ENCODE measurements at places on chromosomes 1 and 21.
A peak's percentile ranks its signal among the peaks of the same experiment; 100 is the strongest.

- no peak for DNase-seq
Measured at GRCh38 chr1:203379825-203380224, 28.9 kb upstream of the FMOD start.

GRCh38 chr1:210527091-210527490 is 198.4 kb downstream of the HHAT start:
- DNase-seq = no peak

DNA sequence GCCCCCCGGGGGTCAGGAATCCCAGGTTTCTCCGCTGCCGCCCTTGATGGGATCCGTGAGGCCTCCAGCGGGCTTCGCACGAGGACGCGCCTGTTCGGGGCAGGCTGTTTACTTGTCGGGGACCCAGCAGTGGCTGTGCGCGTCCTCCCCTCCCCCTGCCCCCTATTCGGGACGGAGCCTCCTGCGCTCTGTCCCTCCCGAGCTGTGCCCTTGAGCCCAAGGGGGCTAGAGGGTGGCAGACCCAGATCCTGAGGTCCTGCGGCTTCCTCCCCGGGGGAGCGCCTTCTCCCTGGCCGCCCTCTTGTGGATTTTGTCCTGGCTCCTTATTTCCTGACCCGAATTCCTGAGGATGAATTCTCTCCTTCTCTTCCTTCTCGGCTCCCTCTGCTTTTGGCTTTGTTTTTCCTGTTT is 38.4 kb downstream of the PIK3CD start:
- no peak for DNase-seq

DNA sequence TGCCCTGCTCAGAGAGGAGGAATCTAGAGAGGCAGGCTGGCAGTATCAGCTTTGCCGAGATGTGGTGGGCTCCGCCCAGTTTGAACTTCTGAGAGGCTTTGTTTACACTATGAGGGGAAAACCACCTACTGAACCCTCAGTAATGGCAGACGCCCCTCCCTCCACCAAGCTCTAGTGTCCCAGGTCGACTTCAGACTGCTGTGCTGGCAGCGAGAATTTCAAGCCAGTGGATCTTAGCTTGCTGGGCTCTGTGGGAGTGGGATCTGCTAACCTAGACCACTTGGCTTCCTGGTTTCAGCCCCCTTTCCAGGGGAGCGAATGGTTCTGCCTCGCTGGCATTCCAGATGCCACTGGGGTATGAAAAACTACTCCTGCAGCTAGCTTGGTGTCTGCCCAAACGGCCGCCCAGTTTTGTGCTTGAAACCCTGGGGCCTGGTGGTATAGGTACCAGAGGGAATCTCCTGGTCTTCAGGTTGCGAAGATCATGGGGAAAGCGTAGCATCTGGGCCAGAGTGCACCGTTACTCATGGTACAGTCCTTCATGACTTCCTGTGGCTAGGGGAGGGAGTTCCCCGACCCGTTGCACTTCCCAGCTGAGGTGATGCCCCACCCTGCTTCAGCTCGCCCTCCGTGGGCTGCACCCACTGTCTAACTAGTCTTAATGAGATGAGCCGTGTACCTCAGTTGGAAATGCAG is 43.6 kb downstream of the C21orf91 start:
- DNase-seq = no peak

- DNase-seq = no peak
Measured at GRCh38 chr1:47382399-47382983, 33.6 kb upstream of the FOXE3 start.

DNA sequence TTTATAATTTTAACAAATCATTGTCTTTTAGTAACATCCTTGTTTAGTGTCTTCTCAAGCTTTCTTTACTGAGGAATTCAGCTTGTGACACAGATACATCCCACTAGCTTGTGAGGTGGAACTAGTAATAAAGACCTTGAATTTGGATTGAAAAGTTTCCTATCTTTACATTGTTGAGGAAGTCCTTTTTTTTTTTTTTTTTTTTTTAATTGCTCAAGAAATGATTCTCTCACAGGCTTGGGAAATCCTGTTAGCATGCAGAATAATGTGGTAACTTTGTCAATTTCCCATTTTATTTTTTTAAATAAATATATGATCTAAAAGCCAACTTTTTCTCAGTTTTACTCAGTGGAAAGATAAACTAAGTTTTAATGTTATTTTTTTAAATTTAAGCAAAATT is 15.8 kb downstream of the DENND2D start:
- no peak for DNase-seq

DNA sequence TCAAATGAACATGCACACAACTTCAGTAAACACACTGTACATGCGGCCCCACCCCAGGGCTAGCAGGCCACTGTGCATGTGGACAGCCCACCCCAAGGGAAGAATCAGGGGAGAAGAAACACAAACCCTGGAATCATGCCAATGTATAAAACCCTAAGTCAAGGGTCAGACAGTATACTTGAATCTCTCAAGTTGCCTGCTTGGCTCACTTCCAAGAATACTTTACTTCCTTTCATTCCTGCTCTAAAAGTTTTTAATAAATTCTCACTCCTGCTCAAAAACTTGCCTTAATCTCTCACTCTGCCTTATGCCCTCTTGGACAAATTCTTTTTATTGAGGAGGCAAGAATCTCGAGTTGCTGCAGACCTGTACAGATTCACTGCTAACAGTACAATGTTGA is 231.2 kb upstream of the CACYBP start:
- no peak for DNase-seq

GRCh38 chr1:117757668-117758067 is 151.8 kb downstream of the TENT5C start:
- no peak for DNase-seq

- DNase-seq = no peak
Measured at GRCh38 chr1:152582647-152583046, 2.3 kb upstream of the LCE3D start.

DNA sequence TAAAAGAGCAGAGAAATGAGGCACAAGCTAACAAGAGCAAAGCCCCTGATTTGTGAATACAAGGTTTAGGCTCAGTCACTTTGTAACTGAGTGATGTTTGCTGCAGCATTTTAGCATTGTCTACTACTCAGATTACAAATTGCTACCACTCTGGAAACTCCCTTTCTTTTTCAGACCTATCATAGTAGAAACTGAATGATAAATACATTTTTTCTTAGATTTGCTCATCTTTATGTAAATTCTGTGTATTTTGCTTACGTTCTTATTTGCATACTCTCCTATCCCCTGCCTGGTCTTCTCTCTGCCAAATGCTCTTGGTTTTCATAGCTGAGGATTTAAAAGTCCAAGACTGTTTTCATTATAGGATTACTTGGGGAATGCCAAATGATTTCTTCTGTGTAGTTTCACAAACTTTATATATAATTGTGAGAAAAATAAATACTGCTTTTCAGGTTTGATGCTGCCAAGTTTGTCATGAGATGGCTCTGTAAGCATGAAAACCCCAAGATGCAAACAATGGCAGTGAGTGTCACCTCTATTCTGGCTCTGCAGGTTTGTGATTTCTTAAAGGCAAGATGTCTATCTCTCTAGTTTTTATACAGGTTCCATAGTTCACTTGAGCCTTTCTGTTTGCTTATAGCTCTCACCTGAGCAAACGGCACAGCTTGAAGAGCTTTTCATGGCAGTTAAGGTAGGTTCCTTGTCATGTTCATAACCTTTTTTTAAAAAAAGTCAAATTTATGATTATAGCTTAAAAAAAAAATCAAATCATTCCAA is 24.7 kb downstream of the ZYG11A start:
- no peak for DNase-seq

DNA sequence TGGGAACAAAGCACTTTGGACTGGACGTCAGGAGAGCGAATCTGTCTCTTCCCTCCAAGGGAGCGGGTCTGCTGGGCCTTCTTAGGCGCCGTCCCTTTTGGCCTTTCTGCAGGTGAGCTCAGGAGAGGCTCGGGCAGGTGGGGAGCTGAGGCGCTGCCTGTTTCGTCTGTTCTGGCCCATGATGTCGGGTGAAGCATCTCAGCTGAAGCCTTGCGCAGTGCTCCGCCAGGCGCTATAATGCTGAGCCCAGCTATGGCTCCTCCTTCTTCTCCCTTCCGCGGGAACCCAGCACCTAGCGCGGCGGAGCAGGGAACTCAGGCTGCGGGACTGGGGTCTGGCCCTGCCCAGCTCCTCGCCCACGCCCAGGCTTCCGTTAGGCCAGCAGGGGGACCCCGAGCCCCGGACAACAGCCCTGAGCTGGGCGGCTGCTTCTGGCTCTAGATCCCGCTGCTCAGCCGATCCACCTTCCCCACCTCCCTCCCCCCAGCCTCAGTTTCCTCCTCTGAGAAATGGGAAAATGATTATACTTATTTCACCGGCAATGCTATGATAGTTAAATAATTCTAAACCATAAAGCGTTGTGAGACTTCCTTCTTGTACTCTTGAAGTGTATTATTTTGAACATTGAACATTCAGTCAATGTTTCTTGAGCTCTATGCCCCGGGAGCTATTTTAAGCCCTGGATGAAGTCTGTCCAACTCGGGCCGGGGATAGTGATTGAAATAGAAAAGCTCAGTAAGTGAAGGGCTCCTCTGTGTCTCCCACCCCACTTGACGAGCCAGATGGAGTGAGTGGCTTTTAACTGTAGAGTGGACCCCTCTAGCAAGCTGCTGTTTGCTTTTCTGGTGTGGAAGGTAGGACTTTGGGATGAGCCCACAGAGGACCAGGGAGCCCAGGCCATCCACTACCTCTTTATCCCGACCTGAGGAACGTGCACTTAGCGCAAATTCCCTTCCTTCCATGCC is 9.6 kb upstream of the ADORA1 start:
- peak; percentile 88 for DNase-seq

DNA sequence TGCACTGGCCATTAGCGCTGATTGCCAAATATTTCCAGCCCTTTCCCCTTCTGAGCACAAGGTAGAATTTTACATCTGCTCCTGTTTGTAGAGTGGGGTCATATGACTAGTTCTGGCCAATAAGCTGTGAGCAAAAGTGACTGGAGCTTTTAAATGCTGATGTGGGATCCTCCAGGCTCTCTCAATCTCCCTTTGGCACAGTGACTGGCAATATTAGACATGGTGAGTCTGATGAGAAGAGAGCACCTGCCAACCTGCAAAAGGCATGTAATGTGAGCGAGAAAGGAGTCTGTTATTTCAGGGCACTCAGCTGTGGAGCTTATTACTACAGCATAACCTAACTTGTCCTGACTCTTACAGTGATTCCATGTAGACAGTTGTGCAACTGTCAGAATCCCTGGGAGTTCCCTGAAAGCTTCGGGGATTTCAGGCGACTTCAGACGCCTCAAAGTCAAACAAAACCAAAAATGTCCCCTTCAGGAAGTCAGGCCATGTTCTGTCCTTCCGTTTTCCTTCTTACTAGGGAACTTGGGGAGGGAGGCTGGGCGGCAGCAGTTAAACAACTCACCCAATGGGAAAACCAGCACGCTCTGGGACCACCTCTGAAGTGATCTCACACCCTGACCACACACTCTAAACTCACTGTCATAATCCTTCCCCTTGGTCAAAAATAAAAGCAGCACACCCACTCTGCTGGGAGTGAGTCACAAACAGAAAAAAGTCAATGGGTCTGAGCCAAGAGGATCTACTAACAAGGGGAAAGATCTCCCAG is 3.6 kb upstream of the RASSF5 start:
- DNase-seq = no peak

DNA sequence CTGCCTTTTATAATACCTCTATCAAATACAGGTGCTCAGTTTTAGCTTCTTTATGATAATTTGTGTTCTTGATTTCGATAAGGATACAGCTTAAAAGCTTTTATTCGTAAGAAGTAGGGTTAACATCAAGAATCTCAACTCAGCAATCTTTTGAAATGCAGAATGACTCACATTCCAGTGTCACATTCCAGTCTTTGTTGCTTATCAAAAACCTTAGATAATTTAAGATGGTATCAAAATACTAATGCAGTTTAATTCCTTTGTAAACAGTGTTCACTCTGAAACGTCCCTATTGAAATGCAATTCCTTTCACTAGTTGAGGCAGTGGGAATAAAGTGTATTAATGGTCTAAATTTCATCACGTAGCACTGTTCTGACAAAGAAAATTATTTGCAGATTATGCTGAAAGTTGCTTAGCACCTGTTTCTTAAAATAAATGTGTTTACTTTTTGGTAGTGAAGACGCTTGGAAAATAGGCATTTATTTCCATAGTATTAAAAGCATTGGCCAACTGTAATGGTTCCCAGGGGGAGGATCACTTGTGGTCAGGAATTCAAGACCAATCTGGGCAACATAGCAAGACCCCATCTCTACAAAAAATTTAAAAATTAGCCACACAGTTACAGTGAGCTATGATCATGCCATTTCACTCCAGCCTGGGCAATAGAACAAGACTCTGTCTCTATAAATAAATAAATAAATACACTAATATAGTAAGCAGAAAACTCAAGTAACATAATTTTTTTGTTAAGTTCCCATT is 10.1 kb upstream of the CNN3 start:
- no peak for DNase-seq

DNA sequence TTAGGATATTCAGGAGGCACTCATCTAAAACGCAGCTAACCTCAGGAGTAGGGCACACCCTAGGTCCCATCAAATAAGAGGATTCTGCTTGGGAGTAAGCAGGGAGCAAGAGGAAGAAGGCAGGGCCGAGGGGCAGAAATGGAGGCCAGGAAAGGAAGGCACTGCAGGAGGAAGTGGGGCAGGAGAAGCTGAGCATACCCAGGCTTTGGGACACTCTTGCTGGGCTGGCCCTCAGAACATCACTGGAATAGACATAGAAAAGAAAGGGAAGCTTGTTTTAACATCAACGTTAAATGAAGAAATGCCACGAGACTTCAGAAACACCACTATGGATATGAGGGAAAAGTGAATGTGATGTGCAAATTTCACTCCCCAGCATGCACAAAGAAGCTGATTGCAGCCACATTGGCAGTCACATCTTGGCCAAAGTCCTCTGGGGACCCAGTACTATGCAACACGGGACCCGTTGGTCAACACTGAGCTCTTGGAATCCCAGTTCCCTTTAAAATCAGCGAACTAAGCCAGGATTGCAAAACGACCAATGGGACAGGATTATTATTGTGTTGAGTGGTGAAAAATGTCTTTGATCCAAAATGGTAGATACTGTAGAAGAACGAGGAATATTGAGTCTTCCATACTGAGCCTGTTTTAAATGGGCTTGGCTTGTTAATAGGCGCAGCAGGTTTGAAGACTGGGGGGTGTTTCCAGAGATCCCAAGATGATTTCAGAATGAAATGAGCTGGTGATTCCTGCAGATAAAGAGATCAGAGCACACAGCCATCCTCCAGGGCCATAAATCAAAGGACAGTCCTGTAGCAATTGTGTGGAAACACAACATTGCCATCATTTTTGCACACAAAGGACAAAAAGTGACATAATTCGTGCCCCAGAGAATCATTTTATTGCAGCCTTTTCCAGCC is 152.4 kb downstream of the TOMM20 start:
- DNase-seq = no peak

- peak; percentile 92 for DNase-seq
Measured at GRCh38 chr1:53220171-53220961, at the start of gene CZIB. CZIB (minus strand) TSS chr1:53220634; CDS start chr1:53220575, 59 bp downstream.

- DNase-seq = no peak
Measured at GRCh38 chr1:244444854-244445253, 6.9 kb downstream of the ADSS2 start.

DNA sequence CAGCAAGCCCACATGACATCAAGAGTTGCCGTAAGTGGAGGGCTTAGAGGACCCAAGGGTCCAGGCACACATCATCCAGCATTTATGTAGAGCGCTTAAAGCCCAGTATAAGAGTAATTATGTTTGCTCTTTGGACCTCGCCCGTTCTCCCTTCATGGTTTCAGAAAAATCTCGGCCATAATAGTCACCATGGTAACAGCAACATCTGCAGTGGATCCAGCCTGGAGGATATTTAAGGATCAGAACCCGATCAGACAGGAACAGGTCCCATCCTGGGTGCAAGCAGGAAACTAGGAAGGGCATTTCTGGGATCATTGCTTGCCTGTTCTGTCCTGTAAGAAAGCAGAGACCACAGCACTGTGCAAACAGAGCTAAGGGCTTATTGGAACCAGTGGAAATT is 89.9 kb upstream of the KAZN start:
- no peak for DNase-seq

- DNase-seq = no peak
Measured at GRCh38 chr21:34618941-34619340, 4.0 kb upstream of the RCAN1 start.
